Heart left ventricle (tissue), 16 donors: ENCODE measurements at places on chromosomes 7 and 10.

DNA sequence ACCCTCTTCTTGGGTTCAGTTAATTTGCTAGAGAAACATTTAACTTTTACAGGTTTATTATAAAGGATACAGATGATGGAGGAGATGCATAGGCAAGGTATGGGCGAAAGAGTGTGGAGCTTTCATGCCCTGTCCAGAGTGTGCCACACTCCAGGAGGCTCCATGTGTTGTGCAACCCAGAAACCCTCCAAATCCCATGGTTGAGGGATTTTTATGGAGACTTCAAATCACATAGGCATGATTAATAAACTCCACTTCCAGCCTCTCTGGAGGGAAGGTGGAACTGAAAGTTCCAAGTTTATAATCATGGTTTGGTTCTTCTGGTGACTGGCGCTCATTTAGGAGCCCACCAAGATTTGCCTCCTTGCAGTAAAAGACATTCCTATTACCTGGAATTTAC lies 159.9 kb downstream of the PHTF2 start:
- DNase-seq: no peak

GRCh38 chr10:132837905-132838304 lies 52.0 kb upstream of the NKX6-2 start:
- DNase-seq: no peak

DNA sequence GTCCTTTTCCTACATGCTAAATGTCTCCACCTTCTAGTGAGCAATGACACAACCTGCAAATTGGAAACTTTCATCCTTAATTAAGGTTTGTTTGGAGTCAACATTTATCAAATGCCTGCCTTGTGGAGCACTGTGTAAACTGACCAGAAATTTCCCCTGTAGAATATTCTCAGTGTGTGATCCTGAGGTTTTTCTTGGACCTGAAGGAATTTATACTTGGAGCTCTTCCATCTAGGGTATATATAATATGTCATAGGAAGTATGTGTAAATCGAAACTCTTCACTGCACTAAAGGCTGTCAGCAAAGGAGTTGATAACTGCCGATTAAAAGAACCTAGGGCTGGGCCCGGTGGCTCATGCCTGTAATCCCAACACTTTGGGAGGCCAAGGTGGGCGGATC lies 152.4 kb downstream of the NSUN6 start:
- DNase-seq: no peak

- no peak for DNase-seq
Observed at GRCh38 chr7:1505731-1506550, 1.8 kb upstream of the INTS1 start.

DNA sequence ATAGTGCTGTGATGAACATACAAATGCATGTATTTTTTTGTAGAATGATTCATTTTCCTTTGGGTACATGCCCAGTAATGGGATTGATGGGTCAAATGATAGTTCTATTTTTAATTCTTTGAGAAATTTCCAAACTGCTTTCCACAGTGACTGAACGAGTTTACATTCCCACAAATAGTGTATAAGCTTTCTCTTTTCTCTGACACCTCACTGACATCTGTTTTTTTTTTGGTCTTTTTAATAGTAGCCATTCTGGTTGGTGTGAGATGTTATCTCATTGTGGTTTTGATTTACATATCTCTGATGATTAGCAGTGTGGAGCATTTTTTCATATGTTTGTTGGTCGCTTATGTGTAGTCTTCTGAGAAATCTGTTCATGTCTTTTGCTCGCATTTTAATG lies 195.0 kb upstream of the AGK start:
- no peak for DNase-seq

DNA sequence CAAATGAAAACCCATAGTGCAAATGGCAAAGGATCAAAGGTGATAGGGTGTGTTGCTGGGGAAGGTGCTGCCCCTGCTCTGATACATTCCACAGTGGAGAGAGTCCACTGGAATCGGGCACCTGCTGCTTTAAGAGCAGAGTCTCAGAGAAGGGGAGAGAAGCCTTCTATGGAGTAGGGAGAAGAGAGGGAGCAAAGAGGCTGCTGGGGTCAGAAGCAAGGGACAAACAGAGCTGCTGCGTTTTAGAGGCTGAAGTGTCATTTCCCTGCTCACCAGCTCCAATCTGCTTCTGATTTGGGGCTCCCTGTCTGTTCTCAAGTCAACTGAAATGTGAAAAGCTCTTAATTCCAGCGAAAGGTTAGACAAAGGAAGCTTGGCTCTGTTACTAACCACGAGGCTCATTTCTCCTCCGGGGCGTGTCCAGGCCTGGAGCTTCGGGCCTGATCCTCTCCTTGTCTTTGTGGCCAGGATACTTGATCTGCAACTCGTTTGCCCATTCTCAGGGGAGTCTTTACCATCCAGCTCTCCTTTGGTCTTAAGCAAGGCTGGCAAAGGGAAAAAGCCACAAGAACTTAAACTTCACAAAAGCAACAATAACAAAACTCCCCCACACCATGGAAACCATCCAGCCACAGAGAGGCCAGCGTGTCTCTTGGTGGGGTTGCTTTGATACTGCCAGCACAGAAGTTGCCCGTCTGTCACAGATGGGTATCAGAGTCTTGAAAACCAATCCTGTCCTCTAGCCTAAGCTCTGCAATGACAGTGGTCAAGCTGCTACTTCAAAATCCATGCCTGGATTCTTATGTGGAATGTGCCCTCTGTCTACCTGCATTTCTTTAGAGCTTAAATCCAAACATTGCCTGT lies 692.6 kb downstream of the SUGCT start:
- DNase-seq: no peak

DNA sequence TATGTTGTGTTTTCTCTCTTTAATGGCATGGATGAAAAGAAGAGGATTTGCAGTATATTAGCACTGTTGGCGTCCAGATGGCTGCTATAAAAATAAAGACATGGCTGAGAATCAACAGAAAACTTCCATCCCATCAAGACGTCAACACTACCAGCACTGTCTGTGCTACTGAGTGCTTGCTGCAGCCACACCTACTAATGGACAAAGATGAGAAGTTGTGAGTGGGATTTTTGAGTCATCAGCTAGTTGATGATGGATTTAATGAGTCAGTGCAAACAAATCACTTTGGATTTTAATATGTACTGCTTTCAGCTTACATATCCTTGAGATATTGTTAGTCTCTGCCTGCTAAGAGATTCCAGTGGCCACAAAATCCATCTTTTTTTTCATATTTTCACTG lies 631.0 kb upstream of the ANKRD30A start:
- no peak for DNase-seq

DNA sequence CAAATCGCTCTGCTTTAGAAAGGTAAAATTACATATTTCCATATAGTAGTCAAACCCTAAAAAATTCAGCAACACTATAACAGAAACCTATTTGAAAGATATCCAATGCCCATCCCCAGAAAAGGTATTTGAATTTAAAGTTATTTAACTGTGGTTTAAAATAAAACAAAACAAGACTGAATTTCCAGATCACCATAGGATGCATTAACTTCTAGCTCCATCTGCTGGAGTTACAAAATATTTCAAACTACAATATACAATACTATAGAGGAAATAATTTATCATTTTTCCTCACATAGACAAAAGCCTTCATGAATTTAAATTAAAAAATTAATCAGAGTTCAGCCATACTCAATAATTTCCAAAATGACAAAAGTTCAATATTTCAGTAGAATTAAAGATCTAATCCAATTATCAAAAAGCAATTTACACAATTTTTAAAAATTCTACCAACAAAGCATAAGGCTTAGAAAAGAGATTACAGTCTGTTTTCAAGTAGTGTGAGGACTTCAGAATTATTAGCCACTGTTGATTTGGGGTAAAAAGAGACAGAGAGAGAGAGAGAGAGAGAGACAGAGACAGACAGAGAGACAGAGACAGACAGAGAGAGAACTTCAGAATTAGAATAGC lies 75.9 kb downstream of the LMBR1 start:
- DNase-seq: no peak

GRCh38 chr10:53102424-53102823 lies 329.8 kb upstream of the MBL2 start:
- DNase-seq: no peak

- DNase-seq: no peak
Observed at GRCh38 chr7:139732471-139733167, 45.2 kb downstream of the HIPK2 start.
